CD4-positive, alpha-beta T cell treated with Interferon gamma for 1 hour (primary cell): ENCODE measurements at places on chromosomes 5 and 9.

DNA sequence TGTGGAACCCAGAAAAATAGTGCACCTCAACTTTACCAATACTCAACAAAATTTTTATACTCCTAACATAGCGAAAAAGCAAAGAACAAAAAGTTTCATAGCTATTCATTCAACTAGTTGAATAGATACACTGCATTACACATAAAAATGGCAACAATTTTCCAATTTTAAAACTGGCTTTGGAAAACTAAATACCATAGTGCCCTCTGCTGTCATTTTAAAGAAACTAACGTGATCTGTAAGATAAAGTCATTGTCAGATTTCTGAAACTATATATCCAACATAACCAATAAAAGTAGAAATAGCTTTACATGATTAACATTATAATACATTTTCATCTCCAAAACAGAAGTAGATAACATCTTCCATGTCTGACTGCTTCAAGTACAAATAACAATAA, 31.6 kb downstream of the DTWD2 start:
- no peak for DNase-seq

- no peak for DNase-seq
Measured at GRCh38 chr9:68869022-68869421, 144.9 kb downstream of the PRKACG start.

- DNase-seq, result no peak
Measured at GRCh38 chr5:170360709-170361108, 28.5 kb downstream of the KCNMB1 start.

GRCh38 chr9:124752967-124753366, 18.1 kb downstream of the NR6A1 start:
- no peak for DNase-seq

GRCh38 chr5:107389775-107390148, 281.0 kb downstream of the EFNA5 start:
- DNase-seq, result peak; percentile 4

- no peak for DNase-seq
Measured at GRCh38 chr5:36638056-36638455, 31.6 kb downstream of the SLC1A3 start.

- no peak for DNase-seq
Measured at GRCh38 chr9:100228352-100228869, 124.3 kb downstream of the TEX10 start.
